Fibroblast of lung (primary cell): ENCODE measurements at places on chromosomes 12 and 14. TPM values are rescaled to one million over a fixed set of nuclear protein-coding genes. Genes with fewer than 3 reads are reported as not detected.
A peak's percentile ranks its signal among the peaks of the same experiment; 100 is the strongest.

GRCh38 chr12:40058721-40059190 is 47.1 kb downstream of the SLC2A13 start:
- DNase-seq: peak; percentile 7

GRCh38 chr14:32225378-32225920 is 22.4 kb upstream of the RNU6-8 start:
- DNase-seq: no peak

DNA sequence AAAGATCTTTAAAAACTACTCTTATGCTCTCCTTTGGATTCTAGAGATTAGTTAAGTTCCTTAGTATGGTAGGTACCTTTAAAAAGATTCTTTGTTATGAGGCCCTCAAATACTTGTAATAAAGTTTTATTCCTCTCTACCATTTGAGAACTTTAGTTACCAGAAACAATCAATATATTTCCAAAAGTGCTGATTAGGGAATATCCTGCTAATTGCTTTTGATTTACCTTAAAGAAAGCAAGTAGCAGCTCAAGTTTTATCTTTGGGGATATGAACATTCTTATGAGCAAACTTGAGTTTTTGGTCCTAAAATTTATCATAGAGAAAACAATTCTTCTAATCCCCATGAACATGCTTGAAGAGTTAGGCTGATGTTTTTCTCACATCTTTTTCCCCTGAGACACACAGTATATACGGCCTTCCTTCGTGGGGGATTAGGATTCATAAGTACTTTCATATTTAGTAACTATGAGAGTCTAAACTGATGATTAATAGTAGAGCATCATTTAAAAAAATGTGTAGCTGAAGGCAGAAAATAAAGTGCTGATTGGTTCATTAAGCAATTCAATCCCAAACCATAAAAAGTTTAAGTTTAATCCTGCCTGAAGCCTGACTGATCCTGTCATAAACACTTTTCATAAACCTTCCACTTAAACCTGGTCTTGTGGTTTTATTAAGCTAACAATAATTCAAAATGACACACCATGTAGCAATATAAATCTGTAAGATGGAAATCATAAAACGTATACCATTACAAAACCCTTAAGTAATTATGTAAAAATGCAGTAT is 380.5 kb upstream of the FBXO33 start:
- no peak for DNase-seq

DNA sequence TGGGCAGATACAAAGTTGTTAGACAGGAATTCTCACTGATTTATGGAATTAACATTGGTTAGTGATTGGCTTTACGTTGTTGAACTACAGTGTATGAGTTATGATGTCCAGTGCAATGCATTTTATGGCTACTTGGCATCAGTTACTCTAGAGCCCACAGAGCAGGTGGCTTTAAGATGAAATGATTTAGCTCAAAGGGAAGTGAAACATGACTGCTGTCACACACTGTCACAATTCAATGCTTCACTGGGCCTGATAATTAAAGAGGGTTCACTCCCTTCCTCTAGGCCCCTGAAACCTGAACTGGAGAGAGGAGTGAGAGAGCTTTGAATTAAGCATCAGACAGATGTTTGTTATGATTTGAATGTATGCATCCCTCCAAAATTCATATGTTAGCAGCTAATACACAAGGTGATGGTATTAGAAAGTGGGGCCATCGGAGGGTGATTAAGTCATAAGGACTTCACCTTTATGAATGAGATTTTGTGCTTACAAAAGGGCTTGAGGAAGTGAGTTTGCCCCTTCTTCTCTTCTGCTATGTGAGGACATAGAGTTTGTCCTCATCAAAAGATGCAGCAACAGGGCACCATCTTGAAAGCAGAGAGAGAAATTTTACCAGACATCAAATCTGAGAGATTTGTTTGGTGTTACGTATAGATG is 175.8 kb upstream of the GRIN2B start:
- no peak for DNase-seq

- DNase-seq: no peak
Measured at GRCh38 chr14:77022236-77022852, 6.2 kb downstream of the IRF2BPL start.

DNA sequence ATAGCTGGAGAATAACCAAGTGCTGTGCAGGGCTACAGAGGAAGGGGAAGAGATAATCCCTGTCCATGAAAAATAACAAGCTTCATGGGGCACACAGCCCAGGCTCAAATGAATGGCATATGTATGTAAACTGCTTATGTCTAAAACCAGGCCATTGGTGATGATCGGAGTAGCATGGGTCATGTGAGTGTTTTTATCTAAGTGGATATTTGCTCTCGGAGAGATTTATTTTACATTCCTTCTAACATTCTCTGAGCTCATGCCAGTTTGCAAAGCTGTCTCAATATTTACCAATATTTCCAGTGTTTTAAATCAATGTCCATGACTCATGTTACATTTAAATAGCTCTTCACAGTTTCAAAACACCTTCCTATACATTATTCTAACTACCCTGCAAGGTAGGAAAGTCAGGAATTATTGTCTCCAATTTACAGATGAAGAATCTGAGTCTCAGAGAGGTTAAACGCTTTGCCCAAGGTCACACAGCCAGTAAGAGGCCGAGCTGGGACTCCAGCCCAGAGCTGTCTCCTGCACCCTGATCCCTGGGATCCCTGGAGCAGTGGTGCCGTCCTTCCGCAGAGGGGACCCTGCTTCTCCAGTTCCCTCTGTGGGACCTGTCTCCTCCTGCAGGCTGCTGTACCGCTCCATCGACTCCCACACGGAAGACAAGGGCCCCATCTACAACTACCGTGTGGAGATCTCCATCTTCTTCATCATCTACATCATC is 186.7 kb upstream of the FKBP4 start:
- DNase-seq: no peak

DNA sequence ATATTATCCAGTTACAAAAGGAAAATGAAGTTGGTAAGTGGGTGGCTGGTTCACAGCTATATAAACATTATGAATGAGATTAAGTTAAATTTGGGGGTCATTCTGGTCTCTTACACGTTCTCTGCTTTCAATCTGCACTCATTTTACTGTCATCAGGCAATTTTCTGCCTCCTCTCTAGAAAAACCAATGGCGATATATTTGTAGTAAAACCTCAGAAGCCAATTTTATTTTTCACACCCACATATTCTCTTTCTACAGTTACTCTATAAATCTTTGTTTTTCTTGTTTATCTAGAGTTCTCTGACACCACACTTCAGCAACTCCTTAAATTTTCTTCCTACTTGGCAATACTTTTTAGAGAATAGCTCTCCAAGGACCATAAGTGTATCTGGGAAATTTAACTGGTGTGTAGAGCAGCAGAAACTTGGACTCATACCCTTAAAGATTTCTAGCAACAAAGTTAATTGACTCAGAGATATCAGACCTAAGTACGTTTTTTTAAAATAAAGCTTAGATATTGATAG is 926.9 kb downstream of the TMTC2 start:
- DNase-seq: no peak

DNA sequence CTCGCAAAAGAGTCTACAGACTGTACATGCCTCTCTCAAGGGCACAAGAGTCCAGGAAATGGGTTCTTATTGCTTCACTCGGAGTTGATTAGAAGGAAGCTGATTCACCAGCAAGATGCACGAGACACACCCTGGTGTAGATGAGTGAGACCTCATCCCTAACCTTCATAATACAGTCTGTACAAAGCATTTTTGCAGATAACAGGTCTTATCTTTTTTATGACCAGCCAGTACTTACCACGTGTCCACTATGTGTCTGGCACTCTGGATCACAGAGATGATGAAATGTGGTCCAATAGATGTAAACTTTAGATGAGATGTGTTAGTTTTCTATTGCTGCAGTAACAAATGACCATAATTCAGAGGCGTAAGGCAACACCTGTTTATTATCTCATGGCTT is 53.4 kb upstream of the PWP1 start:
- DNase-seq: no peak

DNA sequence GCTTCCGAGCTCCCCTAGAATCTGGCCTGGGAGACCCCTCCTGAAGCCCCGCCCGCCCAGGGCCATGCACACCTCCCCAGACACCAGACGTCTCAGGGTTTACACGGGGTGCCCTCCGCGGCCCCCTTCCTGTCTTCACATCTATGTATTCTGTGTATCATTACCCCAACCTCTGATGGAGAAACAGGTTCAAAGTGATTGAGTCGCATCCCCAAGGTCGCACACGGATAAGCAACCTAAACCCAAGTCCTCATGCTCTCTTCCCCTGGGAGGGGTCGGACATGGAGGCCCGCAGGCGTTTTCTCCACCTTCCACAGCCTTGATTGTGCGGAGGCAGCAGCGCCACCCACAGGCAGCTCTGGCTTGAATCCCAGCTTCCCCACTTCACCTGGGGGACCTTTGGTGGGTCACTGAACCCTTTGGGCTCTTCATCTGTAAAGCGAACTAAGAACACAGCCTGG is 237.3 kb downstream of the BCL11B start:
- no peak for DNase-seq

DNA sequence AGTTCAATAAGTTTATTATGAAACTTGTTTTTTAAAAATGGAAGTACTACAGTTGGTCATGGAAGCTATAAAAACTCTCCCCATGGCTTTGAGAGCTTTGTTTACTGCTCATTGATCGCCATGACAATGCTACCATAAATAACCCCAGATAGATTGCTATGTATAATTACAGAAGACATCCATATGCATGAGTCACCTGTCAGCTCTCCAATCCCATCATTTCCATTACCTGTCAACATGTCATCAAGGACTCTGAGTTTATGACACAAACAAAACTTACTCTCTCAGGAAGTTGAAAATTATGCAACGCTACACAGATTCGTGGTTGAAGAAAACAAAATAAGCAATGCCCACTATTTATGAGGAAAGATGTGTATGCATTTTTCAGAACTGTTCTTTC is 144.4 kb downstream of the SEC23A start:
- DNase-seq: peak; percentile 42

- DNase-seq: peak; percentile 1
Measured at GRCh38 chr14:79829405-79830166, 381.7 kb downstream of the DIO2 start.

DNA sequence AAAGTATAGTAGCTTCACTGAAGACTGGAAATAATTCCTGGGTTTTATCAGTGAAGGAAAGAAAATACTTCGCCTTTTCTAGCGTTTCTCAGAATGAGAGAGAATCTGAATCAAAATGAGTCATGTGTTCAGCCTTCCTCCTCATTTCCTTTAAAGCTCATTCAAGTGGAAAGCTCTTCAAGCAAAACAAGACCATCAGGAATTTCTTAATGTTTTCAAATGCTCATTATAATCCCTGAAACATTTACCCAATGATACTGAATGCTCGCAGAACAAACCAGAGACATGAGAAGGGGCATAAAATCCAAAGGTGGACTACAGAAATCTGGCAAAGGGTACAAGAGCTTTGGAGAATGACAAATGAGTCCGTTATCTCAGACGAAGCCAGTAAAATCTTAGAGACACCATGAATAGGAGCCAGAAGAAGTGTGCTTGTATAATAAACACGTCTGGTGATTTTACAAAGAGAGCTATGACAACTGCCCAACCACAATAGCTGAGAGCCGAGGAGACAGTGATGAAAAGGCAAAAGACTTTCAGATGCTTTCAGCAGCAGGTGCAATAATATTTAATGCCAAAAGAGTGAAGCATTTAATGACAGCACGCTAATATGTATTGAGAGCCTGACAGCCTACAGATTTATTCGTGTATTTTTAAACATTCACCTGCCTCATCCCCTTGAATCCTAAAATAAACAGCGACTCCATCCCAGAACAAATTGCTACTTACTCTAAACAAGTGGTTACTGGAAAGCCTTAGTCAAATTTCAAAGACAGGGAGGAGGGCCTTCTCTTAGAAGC is 19.0 kb downstream of the SPRING1 start:
- peak; percentile 22 for DNase-seq

DNA sequence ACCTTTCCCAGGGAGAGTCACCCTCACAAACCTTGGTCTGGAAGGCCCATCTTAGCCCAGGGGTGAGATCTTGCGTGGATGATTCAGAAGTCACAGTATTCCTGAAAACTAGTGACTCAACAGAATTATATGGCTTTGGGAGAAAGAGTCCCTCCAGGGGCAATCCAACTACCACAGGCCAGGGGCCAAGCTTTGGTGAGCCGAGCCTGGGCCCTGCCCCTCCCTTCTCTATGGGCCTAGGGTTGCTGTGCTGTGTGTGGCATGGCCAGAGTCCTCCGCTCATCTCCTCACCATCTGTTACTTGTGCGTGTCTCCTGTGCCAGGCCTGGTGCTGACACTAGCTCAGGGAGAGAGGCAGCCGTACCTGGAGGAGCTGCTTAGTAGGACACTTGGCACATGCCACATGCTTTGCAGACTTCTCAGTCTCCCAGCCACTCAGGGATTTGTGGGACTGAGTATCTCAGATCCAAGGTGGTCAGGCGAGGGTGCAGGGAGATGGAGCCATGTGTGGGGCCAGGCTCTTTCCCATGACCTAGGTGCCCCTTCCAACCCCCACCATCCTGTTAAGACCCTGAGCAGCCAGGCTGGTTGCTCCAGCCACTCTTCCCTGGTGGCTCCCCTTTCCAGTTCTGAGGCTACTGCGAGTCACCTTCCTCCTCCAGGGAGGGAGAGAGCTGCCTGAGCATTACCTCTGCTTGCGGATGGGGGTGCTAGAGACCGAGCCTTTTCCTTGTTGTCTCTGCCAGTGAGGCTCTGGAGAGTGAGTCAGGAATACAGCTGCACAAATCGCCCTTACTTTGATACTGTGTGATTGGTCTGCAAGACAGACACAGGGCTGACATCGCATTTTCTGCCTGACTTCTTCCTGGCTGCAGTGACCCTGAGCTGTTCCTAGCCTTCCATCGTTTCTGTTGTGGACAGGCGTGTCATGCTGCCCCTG is 94.1 kb downstream of the SLC25A47 start:
- DNase-seq: peak; percentile 92

GRCh38 chr14:88950069-88950468 is 125.6 kb downstream of the TTC8 start:
- no peak for DNase-seq

GRCh38 chr12:121060149-121061001 is 21.3 kb upstream of the OASL start:
- DNase-seq: peak; percentile 54

Gene ASCL1
- total RNA-seq: not detected in 2 replicates

Gene NANOG
- not detected in 2 replicates for total RNA-seq

Gene CCDC88C
- total RNA-seq: 0.17 and 0.51 TPM in 2 replicates

Gene RASSF9
- total RNA-seq: 0.33 and 0.77 TPM in 2 replicates

Gene MAX
- 35.0 and 39.0 TPM in 2 replicates for total RNA-seq

Gene IL23A
- 0.17 TPM in 1 of 2 replicates, not detected in the other for total RNA-seq

Gene RDH5
- total RNA-seq: 12.1 and 49.2 TPM in 2 replicates
